ENCODE measurements at places on chromosomes 12 and 14.

GRCh38 chr12:79366374-79366773, 324.4 kb downstream of the PAWR start:
- no peak for DNase-seq

GRCh38 chr12:121858662-121859572, at the start of gene HPD:
Gene HPD (minus strand): TSS chr12:121858859. CDS start chr12:121858823, 36 bp downstream.
- DNase-seq: no peak

- no peak for DNase-seq
These were observed 165.0 kb upstream of the DCN start for GRCh38 chr12:91347481-91348214.

GRCh38 chr12:108289350-108290161, 49.6 kb downstream of the CMKLR1 start:
- no peak for DNase-seq

- no peak for DNase-seq
These were observed 42.8 kb upstream of the TRAF3 start for GRCh38 chr14:102734436-102734835.

- DNase-seq: no peak
These were observed 28.1 kb downstream of the ATP6V1D start for GRCh38 chr14:67331368-67332125.

Measured in NCI-H1092 (cell line).